ENCODE measurements at places on chromosomes 5 and 9.
A peak's percentile ranks its signal among the peaks of the same experiment; 100 is the strongest.

DNA sequence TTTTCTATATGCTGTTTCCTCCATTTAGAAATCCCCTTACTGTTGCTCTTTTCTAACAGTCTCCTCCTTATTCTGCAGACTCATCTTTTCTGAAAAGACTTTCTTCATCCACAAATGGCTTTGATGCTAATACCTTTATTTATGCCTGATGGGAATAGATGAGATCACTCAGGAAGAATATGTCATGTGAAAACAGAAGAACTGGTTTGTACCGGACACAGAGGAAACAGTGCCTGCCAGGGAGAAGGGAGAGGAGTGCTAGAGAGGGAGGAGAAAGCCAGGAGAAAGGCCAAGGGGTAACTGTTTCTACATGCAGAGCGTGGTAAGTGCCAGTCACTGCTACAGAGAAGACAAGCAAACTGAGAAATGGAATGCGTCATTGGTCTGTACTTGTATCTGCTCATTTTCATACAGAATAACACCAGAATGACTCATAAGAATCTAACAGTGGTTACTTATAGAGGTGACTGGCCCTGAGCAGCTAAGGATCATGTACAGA lies 45.9 kb upstream of the PJA2 start:
- DNase-seq: peak; percentile 96

GRCh38 chr5:110053824-110054223 lies 364.1 kb downstream of the MAN2A1 start:
- no peak for DNase-seq

DNA sequence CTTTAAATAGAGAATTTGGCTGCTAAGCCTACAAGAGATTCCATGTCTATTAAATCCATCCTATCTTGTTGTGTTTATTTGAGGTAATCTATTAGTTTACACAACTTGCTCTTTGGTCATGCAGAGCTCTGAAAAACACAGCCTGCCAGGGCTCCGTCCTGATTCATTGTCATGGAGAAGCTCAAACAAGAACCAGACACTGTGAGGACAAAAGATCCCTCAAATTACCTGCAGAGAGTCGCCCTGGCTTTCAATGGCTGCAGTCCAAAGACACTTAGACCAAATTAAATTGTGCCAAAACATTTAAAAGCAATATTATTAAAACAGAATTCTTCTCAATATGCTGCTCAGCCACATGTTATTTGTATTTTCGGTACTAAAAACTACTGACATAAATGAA lies 60.1 kb downstream of the CDH18 start:
- no peak for DNase-seq

DNA sequence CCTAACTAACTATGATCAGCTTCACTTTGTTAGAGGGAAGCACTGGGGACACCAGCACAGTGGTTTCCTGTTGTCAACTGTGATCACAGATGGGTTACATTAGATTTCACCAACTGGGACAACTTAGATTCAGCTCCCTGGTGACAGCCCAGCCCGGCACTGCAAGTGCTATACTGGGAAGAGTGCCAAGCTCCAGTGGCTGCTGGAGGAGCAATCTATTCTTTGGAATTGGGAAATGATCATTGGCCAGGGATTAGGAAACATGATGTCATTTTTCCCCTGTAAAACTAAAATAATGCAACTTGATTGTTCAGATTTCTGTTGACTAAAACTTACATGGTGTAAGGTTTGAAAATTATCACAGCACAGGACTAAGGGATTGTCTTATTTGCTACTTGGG lies 33.2 kb downstream of the PTGR1 start:
- DNase-seq: no peak

DNA sequence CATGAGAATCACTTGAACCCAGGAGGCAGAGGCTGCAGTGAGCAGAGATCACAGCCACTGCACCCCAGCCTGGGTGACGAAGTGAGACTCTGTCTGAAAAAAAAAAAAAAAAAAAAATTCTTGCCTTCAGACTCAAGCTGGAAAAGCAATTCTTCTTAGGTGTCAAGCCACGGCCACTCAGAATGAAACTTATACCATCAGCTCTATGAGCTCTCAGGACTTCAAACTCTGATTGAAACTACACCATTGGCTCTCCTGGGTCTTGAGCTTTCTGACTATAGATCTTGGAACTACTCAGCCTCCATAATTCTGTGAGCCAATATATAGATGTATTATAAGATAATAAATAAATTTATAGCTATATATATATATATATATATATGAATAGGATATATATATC lies 12.9 kb upstream of the FGF10 start:
- DNase-seq: no peak

- no peak for DNase-seq
Measured at GRCh38 chr9:123422635-123423310, 66.8 kb downstream of the CRB2 start.

DNA sequence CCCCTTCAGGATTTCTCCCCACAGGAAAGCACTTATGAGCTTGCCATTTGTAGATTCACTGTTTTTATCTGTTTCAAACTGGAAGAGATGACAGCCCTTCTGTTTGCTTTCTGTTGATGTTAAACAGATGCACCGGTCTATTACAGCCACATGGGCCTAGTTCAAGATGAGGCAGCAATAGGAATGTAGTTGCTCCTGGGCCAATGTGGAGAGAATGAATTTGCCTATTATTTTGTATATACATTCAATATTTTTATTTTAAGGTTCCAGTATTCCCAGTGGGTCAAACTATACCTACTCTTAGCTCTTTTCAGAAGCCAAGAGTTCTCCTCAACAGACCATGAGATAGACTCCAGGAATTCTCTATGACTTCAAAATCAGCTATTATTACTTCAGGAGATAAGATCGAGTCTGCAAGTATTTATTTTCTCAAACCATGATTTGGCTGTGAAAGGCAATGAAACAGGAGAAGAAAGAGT lies 461.6 kb downstream of the RASEF start:
- no peak for DNase-seq

DNA sequence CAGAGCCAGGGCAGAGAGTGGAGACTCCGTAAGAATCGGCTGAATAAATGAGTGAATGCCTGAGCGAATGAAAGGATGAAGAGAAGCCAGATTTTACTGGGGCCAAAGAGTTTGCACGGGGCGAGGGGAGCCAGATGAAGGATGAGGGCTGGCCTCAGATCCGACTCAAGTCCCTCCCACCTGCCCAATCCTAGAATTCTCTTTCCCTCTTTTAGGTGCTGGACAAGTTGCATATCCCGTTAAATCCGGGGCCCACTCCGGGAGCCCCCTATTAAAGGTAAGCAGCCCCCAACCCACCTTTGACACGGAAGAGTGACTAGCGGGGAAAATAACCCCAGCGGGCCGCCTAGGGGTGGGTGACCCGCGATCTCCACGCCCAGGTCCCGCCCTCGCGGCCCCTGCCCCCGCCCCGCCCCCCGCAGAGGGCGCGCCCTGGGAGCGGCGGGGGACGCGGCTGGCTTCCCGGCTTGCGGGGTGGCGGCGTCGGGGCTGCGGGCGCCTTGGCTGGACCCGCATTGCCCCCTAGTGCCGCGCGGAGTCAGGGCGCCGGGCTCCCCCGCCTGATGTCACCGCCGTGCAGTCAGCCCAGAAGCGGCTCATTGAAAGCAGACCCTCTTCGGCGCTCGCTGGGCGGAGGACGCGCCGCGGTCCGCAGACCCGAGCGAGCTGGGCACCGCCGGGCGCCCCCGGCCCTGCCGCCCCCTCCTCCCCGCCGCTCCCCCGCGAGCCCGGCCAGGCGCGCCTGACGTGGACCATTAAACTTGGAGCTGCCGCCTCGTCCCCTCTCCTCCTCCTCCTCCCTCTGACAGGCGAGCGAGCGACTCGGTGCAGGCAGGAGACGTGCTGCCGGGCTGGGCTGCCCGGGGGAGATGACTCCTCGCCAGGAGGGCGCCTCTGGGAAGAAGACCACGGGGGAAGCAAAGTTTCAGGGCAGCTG lies at the start of gene ADRA1B:
ADRA1B (plus strand) TSS at position 579 of the 937 bp plus-strand sequence. CDS start 424 bp downstream, outside the sequence.
- no peak for DNase-seq

DNA sequence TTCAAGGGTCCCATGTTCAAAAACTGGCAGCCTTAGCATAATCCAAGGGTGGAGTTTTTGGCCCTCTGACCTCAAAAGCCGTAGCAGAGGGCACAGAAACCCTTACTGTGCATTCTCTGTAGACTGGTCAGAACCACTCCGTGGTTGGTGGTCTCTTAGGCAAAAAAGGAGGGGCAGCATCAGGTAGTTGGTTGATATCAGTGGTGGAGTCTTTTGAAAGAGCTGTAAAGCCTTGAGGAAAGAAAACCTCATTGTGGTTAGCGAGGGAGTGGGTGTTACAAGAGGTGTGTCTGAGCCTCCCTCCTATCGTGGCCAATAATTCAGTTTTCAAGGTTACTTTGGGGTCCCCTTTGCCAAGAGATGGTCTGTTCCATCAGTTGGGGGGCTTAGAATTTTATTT lies 40.9 kb downstream of the ARHGEF28 start:
- no peak for DNase-seq

DNA sequence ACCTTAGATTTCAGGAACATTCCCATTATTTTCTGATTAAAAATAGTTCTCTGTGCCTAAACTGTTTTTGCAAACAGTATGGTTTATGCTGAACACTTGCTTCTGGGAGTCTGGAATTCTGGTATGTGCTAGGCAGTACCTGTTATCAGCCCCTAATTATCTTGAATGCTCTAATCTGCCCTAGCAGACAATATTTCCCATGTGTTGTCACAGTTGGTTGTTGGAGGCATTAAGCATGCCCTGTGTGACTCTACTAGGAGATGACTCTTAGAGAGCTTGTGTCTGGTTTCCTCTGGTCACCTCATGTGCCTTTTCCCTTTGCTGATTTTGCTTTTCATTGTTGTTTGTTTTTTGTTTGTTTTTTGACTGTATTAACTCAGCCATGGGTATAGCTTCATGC lies 36.6 kb downstream of the UHRF2 start:
- no peak for DNase-seq

DNA sequence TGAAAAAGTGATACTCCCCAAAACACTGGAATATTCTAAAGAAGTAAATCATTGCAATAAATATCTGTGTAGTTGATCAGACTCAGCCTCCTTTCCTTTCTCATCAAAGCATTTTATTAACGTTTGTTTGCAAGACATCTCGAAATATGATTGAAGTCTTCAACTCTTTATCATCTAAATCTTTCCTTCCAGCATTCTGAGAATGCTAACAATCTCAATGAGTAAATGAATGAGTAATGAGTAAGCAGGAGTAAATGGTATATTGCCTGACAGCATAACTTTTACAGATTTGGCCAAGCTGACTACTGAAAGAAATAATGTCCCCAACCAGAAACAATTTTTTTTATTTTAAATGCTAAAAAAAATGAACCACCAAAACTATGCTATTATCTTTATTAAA lies 157.1 kb downstream of the SLCO4C1 start:
- DNase-seq: no peak

- no peak for DNase-seq
Measured at GRCh38 chr5:9363449-9363848, 182.4 kb downstream of the SEMA5A start.

GRCh38 chr5:157571357-157571827 lies 4.2 kb downstream of the ADAM19 start:
- DNase-seq: no peak

DNA sequence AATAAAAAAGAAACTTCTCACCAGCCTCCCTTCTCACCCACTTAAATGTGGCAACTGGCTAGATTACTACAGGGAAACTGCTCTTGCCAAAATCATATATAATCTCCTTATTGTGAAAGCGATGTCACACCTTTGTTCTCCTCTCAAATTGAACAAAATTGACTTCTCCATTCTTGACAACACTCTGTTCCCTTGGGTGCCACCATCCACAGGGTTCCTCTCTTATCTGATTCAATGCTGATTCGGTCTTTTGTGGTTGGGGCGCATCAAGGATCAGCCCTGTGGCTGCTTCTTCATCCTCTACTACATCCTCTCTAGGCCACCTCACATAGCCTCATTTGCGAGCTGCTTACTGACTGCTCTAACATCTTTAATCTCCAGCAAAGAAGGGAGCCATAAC lies 86.1 kb downstream of the EDIL3 start:
- DNase-seq: no peak

DNA sequence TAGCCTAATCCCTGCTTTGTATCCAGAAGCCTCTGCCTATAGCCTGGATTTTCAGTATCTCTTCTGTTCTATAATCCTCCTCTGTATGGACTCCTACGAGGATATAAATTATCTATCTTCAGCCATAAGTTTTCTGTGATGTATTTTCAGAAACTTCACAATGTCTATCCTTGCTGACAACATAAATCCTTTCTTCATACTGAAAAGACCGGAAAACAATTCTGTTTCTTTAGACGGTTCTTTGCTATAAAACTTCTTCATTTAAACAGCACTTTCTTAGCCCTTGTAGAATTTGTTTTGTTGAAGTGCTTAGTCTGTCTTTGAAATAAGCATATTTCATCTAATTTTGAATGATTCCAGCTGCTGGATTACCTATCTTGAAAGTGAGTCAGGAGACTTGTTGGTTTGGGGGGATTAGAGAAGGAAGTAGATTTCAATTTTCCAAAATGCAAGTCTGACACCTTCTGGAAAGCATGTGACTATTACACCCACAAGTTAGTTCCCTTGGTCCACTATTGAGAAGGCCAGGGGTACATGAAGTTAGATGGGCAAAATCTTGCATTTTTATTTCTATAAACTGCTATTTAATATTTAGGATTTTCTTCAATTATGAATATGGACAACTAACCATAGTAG lies 96.3 kb upstream of the RANBP3L start:
- DNase-seq: no peak

DNA sequence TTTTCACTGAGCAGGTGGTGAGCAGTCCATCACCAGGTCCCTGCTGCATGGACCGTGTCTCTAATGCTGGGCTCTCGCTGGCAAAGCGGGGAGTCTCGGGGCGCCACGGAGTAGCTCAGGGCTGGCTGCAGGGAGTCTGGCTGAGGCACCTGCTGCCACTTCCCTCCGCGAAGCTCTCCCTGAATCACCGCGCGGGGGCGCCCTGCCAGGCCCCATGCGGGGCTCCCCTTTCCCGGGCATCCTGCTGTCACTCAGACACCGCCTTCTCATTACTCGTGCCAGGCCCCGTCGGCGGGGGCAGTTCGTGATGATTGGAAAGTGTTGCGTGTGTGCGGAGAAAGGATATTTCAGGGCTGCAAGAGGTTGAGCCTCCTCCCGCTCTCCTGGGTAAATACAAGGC lies 335.8 kb downstream of the IRX2 start:
- no peak for DNase-seq

GRCh38 chr5:127400539-127400938 lies 109.9 kb downstream of the MEGF10 start:
- DNase-seq: no peak

GRCh38 chr5:117562647-117563046 lies 988.0 kb upstream of the SEMA6A start:
- DNase-seq: no peak

GRCh38 chr9:35481347-35481975 lies 8.4 kb upstream of the RUSC2 start:
- no peak for DNase-seq

DNA sequence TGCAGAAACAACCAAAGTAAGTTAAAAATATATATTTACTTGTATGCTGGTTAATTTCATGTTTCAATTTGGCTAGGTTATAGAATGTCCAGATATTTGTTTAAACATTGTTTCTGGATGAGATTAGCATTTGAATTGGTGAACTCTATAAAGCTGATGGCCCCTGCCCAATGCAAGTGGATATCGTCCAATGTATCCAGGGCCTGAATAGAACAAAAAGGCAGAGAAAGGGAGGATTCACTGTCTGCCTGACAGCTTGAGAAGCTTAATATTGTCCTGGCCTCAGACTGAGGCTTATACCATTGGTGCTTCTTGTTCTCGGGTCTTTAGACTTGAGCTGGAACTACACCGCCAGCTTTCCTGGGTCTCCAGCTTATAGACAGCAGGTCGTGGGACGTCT lies 446.7 kb upstream of the ACTBL2 start:
- no peak for DNase-seq

- DNase-seq: no peak
Measured at GRCh38 chr5:161258438-161258837, 288.1 kb downstream of the GABRB2 start.

Data from HS-5 (cell line).